ENCODE measurements at places on chromosomes 16 and 17.

DNA sequence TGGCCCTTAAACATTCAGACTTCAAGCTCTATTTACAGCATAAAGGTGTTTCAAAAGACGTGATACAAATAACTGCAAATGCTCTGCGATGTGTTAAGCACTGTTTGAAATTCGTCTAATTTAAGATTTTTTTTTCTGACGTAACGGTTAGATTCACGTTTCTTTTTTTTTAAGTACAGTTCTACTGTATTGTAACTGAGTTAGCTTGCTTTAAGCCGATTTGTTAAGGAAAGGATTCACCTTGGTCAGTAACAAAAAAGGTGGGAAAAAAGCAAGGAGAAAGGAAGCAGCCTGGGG lies 681 bp upstream of the MAPT start:
- DNase-seq: no peak

DNA sequence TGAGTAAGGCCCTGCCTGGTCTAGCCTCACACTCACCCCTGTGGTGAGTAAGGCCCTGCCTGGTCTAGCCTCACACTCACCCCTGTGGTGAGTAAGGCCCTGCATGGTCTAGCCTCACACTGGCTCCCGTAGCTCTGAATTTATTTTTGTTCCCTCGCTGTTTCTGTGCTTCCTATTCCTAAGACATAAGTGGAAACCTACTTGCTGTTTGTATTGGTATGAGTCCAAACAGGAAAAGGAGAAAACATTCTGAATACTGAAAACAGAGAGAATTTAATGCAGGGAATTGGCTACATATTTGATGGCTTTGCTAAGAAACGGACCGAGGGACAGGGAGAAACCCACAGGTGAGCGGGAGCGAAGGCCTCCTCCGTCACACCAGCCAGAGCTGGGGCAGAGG lies 267.8 kb downstream of the FOXL1 start:
- no peak for DNase-seq

DNA sequence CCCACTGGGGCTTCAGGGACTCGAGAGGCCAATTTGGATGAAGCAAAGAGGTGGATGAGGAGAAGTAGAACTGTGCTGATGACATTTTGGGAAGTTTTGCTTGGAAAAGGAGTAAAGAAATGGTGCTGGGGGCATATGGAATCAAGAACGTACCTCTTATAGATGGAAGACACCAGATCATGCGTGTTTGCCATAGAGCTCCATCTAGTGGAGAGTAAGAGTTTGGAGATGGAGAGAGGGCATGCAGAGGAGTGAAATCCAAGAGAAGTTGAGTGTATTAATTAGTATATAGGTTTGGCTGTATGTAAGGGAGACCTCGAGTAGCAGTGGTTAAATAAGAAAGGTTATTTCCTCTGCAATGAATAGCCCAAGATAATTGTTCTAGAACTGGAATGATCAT lies 56.0 kb downstream of the SHISA6 start:
- no peak for DNase-seq

GRCh38 chr16:49542946-49543630 lies 169.5 kb downstream of the C16orf78 start:
- no peak for DNase-seq

DNA sequence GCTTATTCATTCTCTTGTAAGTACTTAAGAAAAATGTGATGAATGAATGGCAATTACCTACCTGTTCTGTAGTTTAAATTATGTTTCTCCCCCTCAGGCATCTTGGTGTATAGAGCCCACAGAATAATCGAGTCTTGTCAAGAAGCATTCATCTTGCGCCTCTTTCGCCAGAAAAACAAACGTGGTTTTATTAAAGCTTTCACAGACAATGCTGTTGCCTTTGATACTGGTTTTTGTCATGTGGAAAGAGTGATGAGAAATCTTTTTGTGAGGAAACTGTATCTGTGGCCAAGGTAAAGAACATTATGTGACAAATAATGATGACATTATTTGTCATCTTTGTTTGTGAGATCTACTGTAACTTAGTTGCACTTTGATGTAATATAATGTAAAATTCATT lies 6.5 kb downstream of the ERCC4 start:
- no peak for DNase-seq

- DNase-seq: no peak
These were observed 20.2 kb upstream of the GUCY2D start for GRCh38 chr17:7982173-7982572.

DNA sequence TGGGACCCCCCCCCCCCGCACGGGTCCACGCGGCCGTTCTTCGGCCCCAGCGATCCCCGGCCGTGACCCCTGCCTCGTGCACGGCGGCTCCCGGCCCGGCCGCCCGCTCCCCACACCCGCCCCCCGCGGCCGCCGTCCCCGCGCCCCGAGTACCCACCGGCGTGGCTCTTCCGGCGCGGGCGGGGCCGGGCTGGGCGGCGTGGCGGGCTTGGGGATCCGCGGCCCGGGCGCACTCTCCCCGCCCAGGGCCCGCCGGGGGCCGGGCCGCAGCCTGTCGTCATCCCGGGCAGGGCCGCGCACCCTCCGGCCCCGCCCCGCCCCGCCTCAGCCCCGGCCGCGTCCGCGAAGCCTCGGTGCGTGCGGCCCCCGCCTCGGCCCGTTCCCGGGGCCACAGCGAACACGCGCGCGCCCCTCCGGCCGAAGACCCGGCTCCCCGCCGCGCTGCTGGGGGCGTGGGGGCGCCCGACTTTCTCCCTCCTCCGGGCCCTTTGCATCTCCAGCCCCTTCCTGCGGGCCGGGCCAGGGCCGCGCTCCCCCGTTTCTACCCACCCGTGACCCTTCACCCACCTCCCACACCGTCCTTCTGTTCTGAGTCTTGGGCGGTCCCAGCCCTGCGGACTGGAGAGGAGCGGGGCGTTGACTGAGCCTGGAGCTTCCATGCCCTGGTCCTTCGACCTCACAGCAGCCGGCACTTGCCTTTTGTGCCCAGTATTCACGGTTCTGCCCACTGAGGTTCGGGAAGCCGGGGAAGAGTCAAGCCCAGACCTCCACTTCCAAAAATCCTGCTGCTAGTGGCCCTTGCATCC lies 840 bp downstream of the MYO1C start:
- no peak for DNase-seq

DNA sequence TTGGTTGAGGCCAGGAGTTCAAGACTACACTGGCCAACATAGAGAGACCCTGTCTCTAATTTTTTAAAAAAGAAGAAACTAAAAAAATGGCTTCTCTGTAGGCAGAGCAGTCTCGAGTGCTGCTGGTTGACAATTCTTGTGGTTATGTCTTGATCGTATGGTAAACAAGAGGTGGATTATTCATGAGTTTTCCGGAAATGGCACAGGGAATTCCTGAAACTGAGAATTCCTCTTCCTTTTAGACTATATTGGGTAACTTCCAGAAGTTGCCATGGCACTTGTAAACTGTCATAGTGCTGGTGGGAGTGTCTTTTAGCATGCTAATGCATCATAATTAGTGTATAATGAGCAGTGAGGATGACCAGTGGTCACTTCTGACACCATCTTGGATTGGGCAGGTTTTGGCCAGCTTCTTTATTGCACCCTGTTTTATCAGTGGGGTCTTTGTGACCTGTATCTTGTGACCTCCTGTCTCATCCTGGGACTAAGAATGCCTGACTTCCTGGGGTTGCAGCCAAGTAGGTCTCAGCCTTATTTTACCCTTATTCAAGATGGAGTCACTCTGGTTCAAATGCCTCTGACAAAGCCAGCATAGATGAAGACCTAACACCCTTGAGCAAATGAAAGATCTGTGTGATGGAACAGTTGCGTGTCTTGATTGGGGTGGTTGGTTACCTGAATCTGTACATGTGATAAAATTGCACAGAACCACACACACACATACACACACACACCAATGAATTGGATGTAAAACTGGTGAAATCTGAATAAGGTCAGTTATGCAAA lies 30.2 kb downstream of the BMERB1 start:
- no peak for DNase-seq

DNA sequence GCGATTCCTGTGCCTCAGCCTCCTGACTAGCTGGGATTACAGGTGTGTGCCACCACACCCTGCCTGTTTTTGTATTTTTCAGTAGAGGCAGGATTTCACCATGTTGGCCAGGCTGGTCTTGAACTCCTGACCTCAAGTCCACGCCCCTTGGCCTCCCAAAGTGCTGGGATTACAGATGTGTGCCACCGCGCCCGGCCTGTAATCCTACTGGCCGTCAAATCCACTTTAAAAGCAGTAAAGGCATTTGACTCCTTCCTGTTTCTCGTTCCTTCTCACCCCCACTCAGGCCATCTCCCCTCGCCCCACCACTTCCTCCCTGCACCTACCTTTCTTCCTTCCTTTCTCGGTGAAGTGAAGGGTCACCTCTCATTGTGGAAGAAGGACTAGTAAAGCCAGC lies 69.4 kb upstream of the CREBBP start:
- DNase-seq: no peak

DNA sequence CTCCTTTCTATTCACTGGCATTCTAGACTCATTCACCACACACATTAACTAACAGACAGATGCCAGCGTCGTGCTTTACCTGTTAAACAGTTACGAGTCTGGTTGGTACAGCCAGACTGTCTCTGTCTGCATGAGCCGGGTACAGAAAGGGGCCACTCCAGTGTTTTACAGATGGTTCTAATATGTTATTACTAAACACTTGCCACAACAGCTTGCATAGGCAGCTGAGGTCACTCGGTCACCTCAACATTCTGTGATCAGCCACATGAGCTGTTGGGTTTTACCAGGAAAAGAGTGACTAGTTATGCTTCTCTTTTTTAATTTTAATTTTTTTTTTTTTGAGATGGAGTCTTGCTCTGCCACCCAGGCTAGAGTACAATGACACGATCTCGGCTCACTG lies 25.2 kb downstream of the CD300A start:
- no peak for DNase-seq

DNA sequence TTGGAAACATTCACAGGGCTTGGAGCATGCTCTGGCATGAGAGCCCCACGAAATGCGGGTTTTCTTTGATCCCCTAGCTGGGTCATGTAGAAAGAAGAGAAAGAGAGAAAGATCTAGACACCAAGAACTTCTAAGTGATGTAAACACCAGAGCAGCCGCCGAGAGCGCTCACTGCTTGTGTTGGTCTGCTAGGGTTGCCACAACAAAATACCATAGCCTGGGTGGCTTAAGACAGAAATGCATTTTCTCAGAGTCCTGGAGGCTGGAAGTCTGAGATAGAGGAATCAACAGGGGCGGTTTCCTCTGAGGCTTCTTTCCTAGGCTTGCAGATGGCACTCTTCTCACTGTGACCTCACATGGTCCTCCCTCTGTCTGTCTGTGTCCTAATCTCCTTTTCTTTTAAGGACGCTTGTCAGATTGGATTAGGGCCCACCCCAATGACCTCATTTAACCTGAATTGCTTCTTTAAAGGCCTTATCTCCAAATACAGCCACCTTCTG lies 139.5 kb downstream of the CYLD start:
- no peak for DNase-seq

DNA sequence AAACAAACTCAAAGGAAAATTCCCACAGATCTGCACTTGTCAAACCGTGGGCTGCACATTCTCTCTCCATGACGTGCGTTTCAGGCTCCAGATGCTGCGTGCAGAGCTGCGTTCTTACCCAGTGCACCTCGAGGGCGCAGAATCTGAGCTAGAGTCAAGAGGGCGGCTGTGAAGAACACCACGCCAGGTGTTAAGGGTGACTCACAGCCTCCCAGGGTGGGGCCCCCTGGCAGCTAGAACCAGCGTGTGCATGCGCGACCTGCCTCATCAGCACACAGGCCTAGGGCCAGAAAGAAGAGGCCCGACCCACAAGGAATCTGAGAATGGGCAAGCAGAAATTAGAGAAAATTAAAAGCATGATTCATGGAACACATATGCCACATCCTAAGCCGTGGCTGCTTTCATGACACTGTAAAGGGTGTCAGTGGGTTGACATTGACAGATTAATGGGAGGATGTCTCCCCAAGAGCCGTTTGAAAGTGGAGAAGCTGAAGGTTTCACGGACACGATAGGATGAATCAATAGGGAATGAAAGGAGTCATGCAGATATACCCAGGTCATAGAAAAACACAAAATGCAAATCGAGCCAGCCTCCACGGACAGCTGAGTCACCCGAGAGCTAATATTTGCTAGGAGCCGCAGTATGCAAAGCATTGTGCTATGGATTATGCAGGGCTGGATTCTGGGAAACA lies 29.0 kb downstream of the MARCHF10 start:
- DNase-seq: no peak

DNA sequence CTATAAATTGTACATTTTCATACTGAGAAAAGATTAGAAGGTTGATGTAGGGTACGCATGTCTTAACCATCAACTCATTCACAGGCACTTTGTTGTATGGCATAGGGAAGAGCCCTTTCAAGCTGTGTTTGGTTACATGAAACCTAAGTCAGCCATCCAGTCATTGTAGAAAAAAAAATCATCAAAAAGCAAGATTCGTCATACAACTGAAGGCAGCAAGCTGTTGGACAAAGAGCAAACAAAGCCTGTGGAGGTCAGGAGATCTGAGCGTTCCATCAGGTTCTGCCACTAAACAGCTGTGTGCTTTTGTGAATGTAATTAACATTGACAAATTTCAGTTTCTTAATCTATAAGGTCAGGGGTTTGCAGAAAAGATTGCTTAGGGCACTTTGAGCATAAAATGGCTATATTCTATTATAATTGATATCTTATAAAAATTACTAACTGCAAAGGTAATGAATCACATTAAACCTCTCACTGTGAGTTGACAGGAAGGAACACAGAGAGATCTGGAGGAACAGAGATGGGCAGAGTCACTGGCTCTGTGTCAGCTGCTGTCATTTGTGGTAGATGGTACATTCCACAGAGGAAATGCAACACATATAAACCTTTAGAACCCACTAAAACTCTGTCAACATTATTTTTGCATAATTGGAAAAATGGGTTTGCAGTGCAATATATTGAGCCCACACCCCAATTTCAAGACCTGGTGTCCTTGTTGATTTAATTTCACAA lies 66.3 kb upstream of the MYOCD start:
- no peak for DNase-seq

GRCh38 chr17:65807361-65807760 lies 245.9 kb upstream of the AXIN2 start:
- no peak for DNase-seq

DNA sequence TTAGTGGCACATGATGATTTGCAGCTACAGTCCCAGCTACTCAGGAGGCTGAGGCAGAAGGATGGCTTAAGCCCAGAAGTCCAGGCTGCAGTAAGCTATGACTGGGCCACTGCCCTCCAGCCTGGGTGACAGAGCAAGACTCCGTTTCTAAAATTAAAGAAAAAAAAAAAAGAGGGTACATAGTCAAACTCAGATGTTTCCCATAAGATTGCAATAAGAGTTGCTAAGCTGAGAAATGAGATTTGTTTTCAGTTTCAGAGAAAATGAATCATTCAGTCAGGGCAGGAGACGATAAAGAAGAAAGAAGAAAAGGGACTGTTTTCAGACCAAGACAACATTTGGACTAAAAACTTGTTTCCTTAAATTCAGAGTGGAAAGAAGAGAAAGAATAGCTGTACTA lies 30.2 kb upstream of the PHLPP2 start:
- DNase-seq: no peak

- no peak for DNase-seq
These were observed 24.2 kb downstream of the SAP30BP start for GRCh38 chr17:75691371-75691791.

GRCh38 chr17:1906662-1907101 lies 76.9 kb downstream of the RPA1 start:
- no peak for DNase-seq

- no peak for DNase-seq
These were observed 414.3 kb downstream of the RBFOX1 start for GRCh38 chr16:7746941-7747340.
